ENCODE measurements at places on chromosomes 5 and 9.

DNA sequence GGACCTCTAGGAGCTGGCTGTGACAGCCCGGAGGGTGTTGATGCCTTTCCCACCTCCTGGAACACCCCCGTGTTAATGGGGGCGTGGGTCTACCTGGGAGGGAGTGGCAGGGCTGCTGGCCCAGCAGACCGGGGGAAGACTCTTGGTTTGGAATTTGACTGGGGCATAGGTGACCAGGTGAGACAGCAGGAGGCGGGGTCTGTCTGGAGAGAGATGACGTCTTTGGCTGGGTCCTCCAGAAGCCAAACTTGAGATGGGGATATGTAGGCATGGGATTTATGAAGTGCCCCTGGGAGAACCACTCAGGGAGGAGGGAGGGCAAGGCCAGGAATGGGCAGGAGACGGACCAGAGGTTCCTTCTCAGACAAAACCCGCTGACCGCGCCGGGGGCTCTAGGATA lies 42.6 kb downstream of the NEK6 start:
- DNase-seq: no peak

DNA sequence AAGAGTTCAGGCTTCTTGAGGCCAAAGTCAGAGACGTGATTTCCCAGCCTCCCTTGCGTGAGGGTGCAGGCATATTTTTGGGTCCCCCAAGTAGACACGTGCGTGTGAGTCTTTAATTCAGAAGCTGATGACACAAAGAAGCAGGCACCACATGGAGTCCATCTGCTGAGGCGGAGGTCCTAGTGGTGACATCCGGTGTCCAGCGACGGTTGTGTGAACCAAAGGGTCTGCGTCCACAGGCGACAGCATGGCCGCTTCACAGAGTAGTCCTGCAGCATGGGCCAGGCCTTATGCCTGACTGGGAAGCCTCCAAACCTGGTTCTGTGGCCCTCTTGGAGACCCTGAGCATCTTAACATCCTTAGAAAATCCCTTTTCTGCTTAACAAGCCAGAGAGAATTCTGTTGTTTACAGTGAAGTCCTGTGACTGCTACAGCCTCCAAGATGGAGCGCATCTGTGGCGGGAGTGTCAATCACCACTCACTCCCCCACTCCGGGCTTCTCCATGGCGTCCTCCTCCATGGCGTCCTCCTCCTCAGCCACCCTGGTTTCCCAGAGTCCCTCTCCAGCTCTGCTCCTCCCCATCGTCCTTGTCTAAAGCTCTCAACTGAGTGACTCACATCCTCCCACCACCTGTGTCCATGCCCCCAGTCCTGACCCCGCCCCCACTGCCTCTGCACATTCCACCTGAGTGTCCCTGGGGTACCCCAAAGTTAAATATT lies 133.8 kb downstream of the PAX5 start:
- DNase-seq: no peak

GRCh38 chr9:114412048-114412683 lies 24.4 kb upstream of the AKNA start:
- no peak for DNase-seq

DNA sequence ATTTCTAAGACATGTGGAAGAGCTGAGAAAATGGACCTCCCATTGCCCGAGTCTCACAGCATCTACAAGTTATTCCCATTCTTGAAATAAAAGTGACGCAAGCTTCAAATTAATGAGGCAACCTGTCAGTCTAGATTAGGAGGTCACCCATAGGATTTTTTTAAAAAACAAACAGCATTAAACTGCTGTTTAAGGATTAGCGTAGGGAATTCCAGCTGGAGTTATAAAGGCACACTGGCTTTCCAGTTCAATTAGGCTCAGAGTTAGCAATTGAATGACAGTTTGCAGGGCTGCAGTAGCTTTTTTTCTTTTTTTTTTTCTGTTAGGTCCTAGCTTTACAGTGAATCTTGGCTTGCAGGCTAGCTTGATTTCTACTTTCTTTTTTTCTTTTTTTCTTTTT lies 16.2 kb downstream of the PRKACG start:
- no peak for DNase-seq
